ENCODE measurements at places on chromosomes 6 and 20.

DNA sequence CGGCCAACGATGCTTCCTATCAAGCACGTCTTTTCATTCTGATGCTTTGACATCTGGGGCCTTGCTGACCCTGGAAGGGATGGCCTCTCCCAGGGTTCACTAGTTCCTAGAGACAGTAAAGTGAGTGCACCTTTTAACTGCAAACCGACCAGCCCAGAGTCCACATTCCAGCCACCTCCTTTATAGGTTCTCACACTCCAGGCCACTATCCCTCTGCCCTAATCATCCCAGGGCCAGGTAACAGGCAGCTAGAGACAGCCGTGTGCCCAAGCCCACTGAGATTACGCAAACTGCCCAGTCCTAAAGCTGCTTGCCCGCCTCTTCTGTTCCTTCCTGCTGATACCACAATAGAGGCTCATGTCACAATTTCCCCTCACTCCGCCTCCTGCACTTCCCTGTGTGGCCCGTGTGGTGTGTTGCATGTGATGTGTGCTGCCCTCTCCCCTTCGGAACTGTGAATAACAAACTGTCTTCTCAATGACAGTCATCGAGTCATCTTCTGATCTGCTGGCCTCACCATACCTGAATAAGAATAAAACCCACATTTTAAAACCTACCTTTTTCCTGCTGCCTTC is 123.7 kb upstream of the EXOC2 start:
- no peak for DNase-seq

DNA sequence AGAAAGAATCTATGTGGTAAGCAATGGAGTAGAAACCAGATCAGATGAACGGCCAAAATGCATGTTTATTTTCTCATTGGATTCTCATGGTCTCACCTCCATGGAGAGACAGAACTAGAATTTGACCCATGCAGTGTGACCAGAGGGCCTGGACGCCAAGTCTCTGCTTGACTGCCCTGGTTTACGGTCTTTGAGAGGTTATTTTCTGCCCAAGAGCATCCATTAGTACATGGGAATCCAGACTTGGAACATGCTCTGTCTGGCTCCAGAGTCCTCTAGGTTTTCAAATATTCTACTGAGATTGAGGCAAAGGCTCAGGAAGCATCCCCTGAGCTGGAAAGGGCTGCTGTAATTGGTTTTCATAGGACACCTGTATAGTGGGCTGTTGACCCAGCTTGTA is 45.5 kb upstream of the UST start:
- DNase-seq = no peak

DNA sequence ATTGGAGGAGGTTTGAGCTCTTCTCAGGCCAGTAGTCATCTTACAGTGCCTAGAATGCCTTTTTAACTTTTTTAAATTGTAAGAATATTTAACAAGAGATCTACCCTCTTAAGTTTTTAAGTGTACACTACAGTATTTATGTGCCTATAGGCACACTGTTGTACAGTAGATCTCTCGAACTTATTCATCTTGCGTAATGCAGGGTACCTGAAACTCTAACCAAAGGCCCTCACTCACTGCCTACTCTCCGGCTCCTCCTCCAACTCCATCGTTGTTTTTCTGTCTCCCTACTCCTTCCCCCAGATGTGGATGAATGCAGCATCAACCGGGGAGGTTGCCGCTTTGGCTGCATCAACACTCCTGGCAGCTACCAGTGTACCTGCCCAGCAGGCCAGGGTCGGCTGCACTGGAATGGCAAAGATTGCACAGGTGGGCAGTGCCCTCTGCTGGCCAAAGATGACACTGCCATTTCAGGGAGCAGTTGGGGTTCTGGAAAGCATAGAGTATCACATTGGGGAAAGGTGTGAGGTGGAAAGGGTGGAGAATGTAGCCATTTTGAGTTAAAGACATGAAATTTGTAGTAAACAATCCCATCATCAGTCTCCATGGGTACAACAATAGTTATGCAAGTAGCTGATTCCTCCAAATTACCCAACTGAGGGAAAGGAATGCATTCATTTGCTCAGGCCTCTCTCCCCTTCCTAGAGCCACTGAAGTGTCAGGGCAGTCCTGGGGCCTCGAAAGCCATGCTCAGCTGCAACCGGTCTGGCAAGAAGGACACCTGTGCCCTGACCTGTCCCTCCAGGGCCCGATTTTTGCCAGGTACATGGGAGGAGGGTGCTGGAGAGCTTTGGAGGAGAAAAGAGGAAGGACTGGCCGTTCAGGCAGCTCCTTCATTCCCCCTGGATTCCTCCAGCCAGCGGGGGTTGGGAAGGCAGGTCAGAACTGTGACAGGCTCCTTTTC is 18.4 kb upstream of the ZNF76 start:
- peak; percentile 77 for DNase-seq

DNA sequence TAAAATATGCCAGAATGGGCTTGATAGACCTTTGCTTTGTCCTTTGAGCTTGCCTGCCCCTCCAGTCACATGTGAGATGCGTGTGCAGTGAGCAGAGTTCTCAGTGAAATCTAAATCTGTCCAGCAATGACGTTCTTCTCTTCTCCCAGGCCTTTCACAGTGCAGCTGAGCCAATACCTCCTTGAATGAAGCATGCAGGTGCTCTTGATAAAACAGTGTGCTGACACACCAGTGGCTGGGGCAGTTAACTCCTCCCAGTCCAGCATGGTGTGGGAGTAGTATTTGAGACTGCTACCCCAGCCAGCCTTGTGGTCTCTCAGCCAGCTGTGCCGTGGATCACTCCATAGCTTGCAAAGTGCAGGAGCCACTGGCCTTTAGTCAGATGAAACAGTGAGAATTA is 240.5 kb downstream of the FARS2 start:
- DNase-seq = no peak

DNA sequence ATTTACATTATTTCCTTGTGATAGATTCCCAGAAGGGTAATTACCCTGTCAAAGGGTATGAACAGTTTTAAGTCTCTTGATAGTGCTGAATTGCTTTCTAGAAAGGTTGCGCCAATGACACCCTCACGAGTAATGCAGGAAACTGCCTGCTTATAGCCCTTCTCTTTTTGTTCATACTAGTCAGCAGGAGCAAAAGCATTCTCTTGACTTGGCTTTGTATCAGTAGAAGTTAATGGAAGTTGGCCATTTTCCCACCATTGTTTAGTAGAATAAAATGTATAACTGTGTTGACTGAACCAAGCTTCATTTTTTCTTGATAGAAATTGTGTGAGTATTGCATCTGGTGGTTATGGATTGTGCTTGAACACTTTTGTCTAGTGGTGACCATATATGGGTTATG is 100.1 kb downstream of the FARS2 start:
- no peak for DNase-seq

DNA sequence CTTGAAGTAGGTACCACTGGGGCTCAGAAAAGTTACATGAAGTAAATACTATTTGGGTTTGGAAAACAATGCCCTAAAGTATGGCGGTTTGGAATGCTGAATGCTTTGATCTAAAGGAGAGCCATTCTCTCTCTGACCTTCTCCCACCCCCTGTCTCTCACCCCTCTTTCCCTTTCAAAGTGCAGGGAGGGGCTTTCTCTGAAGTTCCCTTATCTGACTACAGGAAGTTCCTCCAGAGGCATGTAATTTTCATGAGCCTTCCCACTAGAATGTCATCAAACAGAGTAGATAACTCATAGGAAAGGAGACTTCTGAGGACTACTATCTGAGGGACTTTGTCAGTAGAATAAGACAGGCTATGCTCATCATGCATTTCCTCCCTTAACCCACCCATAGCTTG is 216.7 kb upstream of the PCSK2 start:
- no peak for DNase-seq

GRCh38 chr6:30185846-30186484 is 22.6 kb downstream of the TRIM15 start:
- no peak for DNase-seq

GRCh38 chr20:49630396-49630951 is 62.5 kb upstream of the PTGIS start:
- no peak for DNase-seq

DNA sequence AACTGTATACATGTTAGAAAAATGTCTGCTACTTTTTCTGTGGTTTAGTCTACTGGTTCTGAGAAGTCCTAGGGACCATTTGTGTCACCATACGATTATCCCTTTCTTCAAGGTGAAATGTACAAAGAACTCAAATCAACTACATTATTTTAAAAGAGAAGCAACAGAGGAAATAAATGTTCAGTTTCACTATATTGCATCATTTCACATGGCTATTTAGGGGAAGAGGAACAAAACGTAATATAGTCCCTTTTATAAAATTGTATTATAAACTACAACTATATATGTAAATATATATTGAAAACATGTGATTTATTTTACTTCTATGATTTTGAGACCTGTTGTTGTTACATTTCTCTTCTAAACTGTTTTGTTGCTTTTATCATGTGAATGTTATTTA is 1308.0 kb downstream of the EPHA7 start:
- DNase-seq = no peak

DNA sequence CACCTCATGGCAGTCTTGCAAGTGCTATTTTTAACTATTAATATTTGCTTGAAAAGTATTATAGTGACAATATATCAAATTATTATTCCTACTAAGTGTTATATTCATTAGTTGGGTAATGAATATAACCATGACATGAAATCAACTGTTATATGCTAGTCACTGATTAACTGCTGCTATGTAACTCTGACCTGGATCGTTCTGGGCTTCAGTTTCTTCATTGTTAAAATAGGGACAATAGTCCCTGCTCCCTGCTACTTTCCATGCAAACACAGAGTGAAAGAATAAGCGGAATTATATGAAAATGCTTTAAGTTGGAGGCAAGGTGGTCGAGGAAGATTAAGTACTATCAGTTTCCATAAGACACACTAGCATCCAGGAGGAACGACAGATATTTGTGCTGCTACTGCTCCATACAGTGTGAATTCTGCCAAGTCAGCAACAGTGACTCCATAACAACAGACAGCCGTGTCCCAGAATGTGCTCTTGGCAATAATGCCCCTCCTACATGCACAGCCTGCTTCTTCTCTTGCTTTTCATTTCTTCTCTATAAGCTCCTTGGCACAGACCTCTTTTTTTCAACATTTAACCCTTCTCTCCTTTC is 107.2 kb downstream of the CHD6 start:
- no peak for DNase-seq

- DNase-seq = no peak
Observed at GRCh38 chr6:2354138-2354491, 108.7 kb upstream of the GMDS start.

- DNase-seq = no peak
Observed at GRCh38 chr6:129755787-129756186, 45.8 kb upstream of the ARHGAP18 start.

- DNase-seq = no peak
Observed at GRCh38 chr6:27886073-27886472, 26.1 kb downstream of the OR2B2 start.

DNA sequence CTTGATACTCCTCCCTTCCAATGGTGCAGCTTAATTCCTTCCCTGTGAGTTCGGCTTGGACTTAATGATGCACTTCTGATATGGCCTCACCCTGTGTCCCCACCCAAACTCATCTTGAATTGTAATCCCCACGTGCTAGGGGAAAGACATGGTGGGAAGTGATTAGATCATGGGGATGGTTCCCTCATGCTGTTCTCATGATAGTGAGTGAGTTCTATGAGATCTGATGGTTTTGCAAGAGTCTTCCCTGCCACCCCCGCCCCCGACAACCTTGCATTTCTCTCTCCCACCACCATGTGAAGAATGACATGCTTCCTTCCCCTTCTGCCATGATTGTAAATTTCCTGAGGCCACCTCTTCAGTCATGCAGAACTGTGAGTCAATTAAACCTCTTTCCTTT is 50.3 kb upstream of the HLA-G start:
- DNase-seq = no peak

DNA sequence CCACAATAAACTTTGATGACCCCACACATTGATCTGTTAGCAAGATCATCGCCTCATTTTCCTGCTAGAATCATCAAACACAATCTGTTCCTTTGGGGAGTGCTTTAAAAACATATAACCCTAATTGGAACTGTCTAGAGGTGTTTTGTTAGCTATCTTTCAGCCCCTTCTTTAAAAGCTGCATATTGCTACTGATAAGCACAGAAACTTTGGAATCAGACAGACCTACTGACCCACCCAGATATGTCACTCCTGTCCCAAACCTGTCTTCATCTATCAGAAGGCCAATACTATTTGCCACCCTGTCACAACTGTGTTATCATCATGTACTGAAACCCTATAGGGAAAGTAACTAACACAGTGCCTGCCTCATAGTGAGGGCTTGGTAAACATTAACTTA is 172.4 kb upstream of the SASH1 start:
- no peak for DNase-seq

GRCh38 chr6:156940221-156940620 is 163.0 kb downstream of the ARID1B start:
- no peak for DNase-seq

DNA sequence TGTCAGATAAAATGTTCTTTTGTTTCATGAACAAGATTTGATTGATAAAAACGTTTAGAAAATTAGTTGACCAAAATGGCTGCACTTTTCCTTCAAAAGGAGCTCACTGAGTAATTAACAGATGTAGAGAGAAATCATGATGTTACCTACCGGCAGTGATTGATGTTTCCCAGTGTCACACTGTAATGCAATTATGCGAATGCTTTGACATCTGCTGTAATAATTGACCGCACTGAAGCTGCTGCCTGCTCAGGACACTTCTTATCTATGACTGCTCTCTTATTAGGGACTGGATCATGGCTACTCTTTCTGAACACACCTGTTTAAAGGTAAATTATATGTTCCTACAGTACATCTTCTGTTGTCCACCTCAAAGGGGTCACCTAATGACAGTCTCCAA is 94.6 kb downstream of the GPR63 start:
- no peak for DNase-seq

- DNase-seq = no peak
Observed at GRCh38 chr6:159445351-159445750, 247.7 kb downstream of the SOD2 start.

DNA sequence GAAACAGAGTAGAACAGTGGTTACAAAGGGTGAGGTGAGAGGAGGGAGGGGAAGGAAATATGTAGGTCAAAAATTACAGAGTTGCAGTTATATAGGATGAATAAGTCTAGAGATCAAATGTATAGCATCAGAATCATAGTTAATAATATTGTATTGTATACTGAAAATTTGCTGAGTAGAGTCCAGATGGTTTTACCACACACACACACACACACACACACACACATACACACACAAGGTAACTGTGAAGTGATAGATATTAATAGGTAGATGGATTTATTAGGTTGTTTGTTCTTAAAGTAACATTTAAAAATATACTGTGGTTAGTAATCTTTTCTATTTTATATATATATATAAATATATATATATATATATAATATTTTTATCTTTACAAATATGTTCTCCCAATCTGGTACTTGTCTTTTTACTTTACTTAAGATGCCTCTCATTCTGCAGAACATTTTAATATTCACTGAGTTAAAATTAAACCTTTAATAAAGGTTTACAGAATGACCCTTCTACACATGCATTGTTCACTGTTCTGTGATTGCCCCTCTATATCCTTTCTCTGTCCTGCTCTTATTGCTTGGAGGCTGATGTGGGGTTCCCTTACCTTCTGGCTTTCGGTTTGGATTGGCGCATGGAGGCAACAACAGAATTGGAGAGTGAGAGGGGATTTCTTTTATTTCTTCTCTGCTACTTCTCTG is 408 bp downstream of the PTCHD4 start:
- DNase-seq = no peak
